ENCODE measurements at places on chromosomes 4 and X.
A peak's percentile ranks its signal among the peaks of the same experiment; 100 is the strongest.

DNA sequence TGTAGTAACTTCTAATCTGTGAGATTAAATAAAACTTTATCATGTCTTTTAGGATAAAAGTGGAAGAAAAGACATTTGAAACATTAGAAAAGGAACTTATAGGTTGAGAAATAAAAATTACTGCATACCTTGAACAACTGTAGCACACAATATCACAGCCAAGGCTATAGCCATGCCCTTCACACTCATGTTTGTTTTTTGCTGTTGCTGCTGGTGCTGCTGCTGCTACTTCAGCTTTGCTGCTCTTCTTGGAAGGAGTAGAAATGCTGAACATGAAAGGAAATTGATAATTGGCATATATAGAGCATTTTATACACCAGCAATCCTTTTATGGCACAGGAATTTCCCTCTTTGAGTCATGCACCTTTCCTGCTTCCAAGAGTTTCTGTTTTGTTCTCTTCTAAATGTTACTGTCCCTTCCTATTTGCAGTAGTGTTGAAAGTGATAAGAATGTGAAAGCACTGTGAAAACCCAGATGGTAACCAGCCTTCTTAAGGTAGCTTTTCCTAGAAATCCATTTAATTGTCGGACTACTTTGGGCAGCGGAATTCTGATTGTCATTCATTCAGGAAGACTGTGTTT is at the start of gene CXCL11:
TSS of gene CXCL11 (minus strand) at position 272 of the 582 bp plus-strand sequence. CDS start at position 189, 83 bp downstream.
- peak; percentile 4 for DNase-seq

DNA sequence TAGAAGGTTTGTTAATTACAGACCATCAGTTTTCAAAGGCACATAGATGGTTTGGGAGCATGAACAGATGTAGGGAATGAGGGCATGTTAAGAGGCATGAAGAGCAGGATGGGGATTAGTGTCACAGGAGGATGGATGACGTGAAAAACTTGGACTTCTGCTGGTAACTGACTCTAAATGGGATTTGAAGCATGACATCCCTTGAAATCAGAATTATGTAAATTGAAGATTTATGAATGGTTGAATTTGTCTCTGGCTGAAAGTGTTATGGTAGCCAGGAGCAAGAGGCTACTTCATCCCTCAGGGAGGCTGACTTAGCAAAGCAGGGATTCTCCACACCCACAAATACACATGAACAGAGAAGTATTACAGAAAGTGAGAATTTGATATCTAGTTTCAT is 454.6 kb downstream of the MAGEB5 start:
- no peak for DNase-seq

DNA sequence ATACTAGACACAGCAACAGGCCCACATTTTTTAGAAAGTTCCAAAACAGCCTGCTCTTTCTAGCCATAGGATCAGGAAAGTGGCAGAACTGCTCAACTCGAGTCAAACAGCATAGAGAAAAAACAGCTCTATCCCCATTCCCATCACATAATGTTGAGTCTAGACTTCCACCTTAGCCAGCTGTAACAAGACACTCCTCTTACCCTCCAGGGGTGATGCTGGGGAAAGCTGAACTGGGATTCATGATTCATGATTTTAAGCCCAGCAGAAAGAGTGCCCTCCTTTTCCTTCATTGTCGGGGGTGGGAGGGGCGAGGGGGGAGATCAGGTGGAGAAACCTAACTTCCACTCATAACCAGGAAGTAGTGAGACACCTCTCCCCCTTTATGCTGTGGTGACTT is 86.1 kb downstream of the CENPC start:
- no peak for DNase-seq

DNA sequence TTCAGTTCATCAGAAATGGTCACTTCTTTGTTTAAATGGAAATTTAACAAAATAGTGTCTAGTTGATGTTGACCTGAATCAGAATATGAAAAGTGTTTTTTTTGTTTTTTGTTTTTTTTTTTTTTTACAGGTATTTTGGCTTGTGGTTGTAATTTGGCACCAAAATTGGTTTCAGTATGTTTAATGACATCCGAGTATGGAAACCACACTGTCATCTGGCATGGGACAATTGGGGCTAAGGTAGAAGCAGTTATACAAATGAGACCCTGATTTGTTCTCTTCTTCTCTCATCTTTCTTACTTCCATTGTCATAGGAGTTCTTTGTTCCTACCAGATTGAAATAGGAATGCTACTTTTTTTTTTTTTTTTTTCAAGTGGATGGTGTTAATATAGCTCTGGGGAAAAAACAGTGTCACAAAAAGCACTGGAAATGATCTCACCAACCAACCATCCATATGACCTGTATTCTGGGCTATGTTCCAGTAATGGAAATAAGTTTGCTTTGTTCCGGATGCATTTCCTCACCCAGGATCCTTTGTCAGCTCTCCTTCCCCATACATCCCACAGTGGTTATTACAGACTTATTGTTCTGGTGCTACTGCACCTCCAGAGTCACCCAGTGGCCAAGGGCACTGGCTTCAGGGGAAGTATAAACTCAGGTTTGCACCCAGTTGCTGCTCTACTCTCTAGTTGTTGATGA is 95.8 kb downstream of the ATXN3L start:
- peak; percentile 42 for DNase-seq

- DNase-seq, result no peak
These were observed 609 bp downstream of the REPS2 start for GRCh38 chrX:16946971-16947562.

- no peak for DNase-seq
These were observed 6.8 kb downstream of the HNRNPDL start for GRCh38 chr4:82423245-82424054.

Data from umbilical cord (tissue), 2 donors.